ENCODE measurements at places on chromosomes 12 and 14. TPM values are rescaled to one million over a fixed set of nuclear protein-coding genes. Genes with fewer than 3 reads are reported as not detected.

BIN2 gene
- total RNA-seq, result 0.22 TPM

BICDL1 gene
- total RNA-seq, result 18.2 TPM

BTBD6 gene
- 35.9 TPM for total RNA-seq

KRT2 gene
- total RNA-seq, result not detected

TAS2R43 gene
- total RNA-seq, result not detected

RAD9B gene
- total RNA-seq, result 0.17 TPM

NPFF gene
- total RNA-seq, result not detected

KRT8 gene
- 1,655 TPM for total RNA-seq

OR4E2 gene
- not detected for total RNA-seq

FAM186B gene
- 0.42 TPM for total RNA-seq

SSPN gene
- total RNA-seq, result 0.17 TPM

ACOT6 gene
- total RNA-seq, result not detected

SLC8A3 gene
- not detected for total RNA-seq

- no peak for DNase-seq
Observed at GRCh38 chr14:53220914-53221313, 67.8 kb upstream of the DDHD1 start.

- no peak for DNase-seq
Observed at GRCh38 chr14:61549425-61549824, 145.9 kb upstream of the HIF1A start.

GRCh38 chr14:73008501-73008900 lies 18.4 kb downstream of the ZFYVE1 start:
- no peak for DNase-seq

DNA sequence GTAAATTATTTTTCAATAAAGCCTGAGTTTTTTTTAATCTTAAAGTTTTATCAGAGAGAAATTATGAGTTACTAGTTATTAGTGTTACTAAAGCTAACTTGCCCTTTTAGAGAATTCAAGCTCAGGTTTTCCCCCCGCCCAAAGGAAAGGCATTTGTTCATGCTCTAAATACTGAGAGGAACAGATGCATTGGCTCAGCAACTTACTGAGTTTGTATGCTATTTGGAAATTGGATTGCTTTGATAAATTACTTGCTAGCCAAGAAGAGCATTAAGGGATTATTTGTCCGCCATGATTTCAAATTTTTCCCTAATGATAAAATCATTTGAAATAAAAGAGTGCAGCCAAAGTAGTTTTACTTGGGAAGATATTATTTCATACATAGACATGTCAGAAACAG lies 149.4 kb downstream of the METTL25 start:
- DNase-seq, result no peak

DNA sequence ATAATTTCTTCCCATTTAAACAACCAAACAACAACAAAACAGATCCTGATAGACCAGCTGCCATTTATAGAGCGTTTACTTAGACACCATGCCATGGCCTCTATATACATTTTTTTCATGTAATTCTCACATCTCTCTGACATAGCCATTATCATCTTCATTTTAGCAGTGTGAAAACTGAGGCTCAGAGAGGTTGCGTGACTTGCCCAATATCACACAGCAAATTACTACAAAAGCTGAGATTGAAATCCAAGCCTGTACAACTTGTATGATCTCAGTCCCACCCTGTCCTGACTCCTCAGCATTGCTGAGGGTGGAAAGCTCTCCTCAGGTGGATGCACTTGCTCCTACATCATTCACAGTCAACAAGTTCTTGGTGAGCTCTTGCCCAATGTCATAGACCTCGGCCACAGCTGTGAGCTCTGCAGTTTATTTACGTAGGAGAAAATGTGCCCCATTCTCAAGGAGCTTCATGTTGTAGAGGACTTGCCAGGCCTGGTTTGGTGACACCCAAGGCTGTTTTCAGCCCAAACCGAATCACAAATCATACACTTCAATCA lies 55.5 kb downstream of the CRACR2A start:
- DNase-seq, result no peak

- DNase-seq, result peak; percentile 39
Observed at GRCh38 chr14:102927346-102927877, 4.9 kb downstream of the AMN start.

DNA sequence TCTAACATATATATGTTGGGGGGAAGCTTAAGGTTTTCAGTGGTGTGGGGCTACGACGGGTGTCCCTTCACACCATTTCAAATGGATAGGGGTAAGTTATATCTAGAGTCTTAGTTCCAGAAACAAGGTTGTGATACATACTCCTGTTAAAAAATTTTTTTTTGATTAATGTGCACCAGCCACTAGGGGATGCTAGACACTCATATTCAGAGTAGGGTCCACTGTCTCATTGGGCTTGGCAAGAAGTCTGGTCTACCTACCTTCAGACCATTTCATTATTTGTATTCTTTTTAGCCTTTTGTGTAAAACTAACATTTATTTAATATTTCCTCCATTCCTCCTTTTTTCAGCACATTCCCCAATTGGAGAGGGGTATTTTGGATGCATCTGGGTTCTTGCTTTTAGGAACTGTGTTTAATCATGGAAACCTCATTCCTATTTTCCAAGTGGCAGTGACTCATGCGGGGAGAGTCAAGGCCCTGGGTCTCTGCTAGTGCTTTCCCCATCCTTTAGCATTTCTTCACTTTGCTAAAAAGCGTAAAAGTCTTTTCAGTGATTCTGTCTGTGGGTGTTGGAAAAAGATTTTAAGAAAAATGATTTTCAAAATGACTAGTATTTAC lies 33.4 kb downstream of the ANO4 start:
- DNase-seq, result peak; percentile 23

DNA sequence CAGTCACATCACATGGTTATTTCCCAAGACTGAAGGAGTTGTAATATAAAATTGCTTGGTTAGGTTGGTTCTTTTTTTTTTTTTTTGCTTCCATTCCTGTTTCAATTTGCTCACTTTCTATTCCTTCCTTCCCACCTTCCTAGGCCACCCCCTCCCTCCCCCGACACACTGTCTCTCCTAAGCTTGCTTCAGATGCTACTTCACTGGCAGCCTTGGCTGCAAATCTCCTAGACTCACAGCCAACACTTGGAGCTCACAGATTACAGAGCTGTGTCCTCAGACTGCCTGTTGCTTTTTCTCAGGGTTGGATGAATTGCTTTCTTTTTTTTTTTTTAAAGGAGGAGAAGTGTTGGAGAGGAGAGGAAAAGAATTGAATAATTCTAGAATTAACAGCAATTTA lies 77.3 kb upstream of the GRIN2B start:
- no peak for DNase-seq

DNA sequence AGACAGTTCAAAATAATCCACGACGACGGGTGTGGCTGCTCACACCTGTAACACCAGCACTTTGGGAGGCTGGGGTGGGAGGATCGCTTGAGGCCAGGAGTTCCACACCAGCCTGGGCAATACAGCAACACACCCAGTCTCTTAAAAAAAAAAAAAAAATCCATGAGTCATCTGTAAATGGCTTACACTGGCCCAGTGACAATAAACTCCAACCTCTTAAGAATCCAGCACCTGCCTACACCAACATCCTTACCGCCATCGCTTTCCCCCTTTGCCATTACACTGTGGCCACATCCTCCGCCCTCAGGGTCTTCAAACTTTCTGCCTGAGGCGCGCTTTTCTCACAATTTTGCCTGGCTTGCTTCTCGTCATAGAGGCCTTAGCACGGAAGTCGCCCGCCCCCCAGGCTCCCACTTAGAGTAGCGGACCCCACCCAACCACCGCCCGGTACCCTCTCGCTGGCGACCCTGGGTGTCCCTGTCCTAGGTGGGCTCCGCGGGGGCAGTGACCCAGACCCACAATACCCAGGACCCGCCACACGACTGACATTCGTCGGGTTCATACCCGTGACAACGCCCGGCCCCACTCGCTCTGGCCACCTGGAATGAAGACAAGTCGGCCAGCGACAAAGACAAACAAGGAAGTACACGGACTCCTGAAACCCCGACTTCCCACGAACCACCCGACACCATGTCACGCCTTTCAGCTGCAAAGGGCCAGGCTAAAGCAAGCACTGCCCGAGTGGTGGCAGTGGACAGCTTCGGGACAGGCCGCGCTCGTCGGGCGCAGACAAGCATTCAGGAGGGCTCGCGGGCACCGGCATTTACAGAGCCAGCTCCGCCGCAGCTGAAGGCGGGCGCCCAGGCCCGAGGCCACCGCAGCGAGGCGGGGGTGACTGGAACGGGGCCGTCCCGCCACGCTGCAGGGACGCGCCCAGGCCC lies 636 bp downstream of the GOLGA3 start:
- DNase-seq, result no peak

DNA sequence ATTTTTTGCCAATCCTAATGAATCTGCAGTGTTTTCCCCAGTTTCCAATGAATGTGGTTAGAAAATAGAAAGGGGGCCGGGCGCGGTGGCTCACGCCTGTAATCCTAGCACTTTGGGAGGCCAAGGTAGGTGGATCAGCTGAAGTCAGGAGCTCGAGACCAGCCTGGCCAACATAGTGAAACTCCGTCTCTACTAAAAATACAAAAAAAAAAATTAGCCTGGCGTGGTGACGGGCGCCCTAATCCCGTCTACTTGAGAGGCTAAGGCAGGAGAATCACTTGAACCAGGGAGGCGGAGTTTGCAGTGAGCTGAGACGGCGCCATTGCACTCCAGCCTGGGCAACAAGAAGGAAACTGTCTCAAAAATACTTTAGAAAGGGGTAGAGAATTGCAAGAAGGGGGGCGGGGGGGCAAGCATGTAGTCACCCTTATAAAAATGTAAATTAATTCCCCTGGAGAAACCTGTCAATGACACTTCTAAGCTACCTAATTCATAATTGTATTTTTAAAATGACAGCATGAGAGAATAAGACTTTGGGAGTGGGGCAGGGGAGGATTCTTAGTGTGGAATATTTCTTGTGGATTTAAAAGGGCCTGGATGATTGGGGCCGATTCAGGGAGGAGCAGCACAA lies 1.7 kb downstream of the KLHDC2 start:
- no peak for DNase-seq

DNA sequence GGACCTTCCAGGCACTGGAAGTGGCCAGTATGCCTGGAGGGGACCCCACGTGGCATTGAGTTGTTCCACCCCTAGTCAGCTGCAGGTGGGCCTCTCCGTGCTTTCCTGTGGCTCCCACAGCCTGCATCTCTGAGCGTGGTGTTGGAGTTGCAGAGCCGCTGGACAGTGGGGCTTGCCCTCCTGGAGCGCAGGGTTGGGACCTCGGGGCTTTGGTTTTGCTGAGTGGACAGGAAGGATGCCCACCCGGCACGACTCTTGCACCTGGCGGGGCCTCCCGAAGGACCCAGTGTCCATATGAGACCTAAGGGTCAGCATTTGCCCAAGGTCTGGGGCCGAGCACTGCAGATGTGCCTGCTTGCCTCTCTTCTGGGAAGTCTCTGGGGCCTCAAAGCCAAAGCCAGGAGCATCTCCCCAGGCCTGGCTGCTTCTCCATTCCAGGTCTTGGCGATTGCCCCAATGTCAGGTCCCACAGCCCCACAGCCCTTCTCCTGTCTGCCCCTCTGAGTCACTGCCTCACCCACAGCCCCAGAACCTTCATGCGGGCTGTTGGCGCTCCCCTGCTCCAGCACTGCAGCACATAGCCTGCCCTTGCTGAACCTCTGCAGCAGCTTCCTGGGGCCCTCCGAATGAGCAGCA lies 1.5 kb downstream of the PACS2 start:
- DNase-seq, result no peak

GRCh38 chr12:27898022-27898421 lies 74.5 kb downstream of the PTHLH start:
- DNase-seq, result no peak

DNA sequence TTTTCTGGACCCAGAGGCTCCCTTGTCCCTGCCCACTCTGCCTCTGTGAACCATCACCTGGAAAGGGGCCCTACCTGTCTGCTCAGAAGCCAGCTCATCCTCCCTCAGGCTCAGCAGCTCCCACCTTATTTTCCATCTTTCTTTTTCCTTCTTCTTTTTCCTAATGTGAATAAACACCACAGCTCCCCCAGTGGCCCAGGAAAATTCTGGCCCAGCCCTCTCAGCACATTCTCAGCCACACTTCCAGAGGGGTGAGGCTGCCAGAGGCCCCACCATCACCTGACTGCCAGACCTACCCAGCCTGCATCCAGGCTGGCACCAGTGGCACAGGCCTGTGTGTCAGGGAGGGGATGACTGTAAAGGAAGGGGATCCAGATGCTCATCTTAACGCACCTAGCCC lies 23.0 kb downstream of the ZFHX2 start:
- no peak for DNase-seq

- no peak for DNase-seq
Observed at GRCh38 chr12:75489187-75489586, 8.6 kb downstream of the GLIPR1 start.

DNA sequence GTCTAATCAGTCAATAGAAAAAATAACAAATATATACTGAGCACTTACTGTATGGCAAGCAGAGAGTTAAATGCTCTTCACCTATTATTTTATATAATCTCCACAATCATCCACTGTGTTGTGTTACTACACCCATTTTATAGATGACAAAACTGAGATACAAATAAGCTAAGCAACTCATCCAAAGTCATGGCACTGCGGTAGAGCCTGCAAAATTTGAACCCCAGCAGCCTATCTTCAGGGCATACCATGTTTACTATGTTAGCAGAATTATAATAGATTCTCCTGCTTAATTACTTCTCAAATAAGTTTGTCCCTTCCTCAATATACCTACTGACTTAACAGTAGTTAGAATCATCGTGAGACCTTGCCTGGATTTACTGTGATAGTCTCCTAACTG lies 53.6 kb upstream of the PCED1B start:
- no peak for DNase-seq

DNA sequence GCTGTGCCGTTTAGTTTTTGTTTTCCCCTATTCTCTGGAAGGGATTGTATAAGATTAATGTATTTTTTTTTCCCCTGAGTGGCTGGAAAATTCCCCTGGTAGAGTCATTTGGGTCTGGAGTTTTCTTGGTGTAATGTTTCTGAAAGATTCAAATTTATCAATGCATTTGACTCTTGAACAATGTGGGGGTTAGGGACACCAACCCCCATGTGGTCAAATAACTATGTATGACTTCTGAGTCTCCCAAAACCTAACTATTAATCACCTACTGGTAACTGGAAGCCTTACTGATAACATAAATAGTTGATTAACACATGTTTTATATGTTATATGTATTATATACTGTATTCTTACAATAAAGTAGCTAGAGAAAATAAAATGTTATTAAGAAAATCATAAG lies 220.1 kb upstream of the PDE3A start:
- DNase-seq, result no peak

- no peak for DNase-seq
Observed at GRCh38 chr14:44663136-44663535, 156.1 kb upstream of the FSCB start.

DNA sequence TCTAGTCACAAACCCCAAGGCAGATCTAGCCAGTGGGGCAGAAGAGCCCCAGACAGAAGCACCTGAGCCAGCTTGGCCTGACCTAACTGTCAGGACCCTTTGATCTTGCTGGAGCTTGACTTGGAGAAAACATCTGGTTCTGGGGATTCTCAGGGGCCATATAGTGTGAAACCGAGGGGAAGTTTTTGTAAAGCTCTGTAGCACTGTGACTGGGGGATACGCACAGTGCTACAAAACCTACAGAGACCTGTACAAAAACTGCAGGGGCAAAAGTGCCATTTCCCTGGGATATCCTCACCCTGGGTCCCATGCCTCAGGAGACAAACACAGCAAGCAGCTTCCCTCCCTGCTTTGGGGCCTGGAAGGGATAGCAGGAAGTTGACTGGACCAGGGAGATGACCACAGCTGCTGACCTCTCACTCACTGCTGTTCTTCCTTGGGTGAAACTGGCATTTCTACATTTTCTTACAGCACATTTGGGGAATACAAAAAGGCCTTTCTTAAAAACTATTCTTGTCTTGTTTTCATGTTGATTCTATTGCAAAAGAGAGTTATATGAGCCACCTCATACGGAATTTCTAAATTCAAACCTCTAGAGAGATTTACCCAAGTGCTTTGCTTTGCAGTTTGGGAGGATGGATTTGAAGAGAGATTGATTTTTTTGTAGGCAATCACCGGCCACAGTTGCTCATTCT lies 140.0 kb downstream of the DAD1 start:
- no peak for DNase-seq
